ENCODE measurements at places on chromosomes 13 and 19.

DNA sequence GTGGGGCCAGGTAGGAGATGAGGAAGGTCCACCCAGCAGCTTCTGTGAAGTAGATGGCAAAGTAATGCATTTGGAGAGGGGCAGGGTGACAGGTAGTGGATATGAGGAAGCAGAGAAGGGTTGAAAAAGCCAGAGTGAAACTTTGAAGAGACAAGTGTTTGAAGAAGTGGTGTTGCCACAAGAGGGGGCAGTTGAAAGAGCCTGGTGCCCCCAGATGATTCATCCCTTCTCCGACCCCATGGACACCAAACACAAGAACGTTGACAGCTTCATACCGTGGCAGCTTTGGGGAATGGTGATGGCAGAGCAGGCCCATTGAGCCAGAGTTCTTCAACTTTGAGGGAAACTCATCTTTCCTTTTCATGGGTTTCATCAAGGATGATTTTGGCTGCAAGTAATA, 19.9 kb downstream of the IFNL3 start:
- no peak for DNase-seq

GRCh38 chr19:55703790-55704215, 28.8 kb downstream of the EPN1 start:
- no peak for DNase-seq

GRCh38 chr19:34313188-34313587, 51.8 kb upstream of the GPI start:
- DNase-seq: no peak

DNA sequence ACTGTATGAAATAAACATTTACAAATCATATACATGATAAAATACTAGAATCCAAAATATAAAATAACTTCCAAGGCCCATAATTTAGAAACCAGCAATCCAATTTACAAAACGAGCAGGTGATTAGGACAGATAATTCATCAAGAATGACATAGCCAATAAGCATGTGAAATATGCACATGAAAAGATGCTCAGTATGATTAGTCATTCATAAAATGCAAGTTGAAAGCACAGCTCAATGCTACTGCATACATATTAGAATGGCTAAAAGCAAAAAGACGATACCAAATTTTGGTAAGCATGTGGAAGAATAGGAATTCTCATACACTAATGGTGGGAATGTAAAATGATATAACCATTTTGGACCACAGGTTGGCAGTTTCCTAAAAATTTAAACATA, 837.2 kb upstream of the MIR17HG start:
- no peak for DNase-seq

- no peak for DNase-seq
Measured at GRCh38 chr13:43874504-43875092, 4.9 kb downstream of the CCDC122 start.
